GM20000 (cell line): ENCODE measurements at places on chromosomes 11 and 22.

DNA sequence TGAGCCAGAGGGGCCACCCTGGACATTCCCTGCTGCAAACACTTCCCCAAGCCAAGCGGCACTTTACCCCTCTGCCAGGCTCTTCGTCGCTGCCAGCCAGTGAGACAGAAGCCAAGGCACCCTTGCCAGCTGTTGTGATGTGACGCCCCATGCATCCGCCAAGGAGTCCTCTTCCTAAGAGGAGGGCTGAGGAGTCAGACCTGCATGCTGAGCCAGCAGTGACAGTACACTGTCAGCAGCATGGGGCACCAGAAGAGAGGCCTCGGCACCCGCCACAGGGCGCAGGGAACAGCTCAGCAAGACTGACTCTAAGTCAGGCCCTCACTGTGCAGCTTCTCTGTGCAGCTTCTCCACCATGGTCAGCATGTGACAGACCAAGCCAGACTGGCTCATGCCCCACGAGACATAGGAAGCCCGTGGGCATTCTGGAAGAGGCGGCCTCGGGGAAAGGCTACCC is 26.4 kb downstream of the VPS37C start:
- no peak for DNase-seq

- DNase-seq, result no peak
Observed at GRCh38 chr11:72358466-72359405, 75.6 kb downstream of the CLPB start.

DNA sequence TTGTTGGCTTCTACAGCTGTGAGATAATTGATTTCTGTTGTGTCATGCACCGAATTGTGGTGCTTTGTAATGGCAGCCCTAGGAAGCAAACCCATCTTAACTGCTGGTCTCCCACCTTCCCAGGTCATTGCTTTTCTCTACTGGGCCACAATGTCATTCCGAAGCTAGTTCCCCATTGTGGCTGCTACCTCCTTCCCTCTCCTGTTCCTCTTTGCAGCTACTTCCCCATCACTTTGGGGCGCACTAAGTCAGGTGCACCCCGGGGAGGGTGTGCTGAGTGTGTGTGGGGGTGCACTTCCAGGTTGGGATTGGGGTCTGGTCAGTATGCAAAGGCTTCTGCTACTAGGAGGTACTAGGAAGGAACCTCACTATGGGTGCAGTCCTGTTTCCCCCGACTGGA is 109.3 kb downstream of the ST3GAL4 start:
- DNase-seq, result no peak

- peak; percentile 22 for DNase-seq
Observed at GRCh38 chr11:25981998-25982397, 349.9 kb upstream of the ANO3 start.

DNA sequence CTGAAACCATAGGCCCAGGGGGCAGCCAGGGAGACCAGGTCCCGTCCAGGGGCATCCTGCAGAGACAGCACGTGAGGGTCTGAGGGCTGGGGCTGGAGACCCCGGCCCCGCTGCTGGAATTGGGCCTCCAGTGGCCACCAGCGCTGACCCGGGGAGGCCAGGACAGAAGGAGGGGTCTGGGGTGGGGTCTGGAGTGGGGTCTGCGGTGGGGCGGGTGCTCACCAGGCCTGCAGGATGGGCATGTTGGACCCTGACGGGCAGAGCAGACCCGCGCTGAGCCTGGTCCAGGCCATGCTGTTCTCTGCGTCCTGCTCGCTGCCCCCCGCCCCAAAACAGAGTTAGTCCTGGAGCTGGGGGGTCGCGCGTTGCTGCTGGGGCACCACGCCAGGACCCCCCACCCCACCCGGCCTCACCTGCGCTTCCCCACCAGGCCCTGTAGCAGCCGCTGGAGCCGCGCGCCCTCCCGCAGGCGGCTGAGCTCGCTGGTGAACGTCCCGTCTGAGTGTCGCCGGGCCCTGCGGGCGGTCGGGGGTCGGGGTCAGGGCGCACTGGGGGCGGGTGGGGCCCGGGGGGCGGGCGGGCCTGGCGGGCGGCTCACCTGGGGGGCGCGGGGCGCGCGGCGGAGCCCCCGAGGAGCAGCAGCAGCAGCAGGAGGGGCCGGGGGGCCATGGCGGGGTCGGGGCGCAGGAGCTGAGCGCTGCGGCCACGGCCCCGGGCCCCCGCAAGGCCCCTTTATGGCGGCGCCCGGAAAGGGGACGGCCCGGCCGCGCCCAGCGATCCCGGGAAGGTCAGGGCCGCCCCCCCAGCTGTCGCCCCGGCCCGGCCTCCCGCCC is at the start of gene SCT:
SCT (minus strand) TSS at position 707 of the 833 bp plus-strand sequence; CDS start at position 669, 38 bp downstream.
- no peak for DNase-seq

DNA sequence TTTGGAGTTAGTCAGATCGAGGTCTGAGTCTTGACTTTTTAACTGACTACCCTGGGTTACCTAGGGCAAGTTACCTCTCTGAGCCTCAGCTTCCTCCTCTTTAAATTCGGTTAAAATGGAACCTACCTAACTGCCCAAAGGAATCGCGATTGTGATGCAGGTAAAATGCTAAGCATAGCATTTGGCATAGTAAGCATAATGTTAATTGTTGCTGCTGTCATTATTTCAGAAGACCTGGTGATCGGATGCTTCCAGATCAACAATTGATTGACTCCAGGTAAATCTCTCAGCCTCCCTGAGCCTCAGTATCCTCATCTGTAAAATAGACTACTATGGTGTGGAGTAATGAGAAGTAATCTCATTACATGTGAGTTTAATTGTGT is 550 bp upstream of the SLC43A1 start:
- no peak for DNase-seq

DNA sequence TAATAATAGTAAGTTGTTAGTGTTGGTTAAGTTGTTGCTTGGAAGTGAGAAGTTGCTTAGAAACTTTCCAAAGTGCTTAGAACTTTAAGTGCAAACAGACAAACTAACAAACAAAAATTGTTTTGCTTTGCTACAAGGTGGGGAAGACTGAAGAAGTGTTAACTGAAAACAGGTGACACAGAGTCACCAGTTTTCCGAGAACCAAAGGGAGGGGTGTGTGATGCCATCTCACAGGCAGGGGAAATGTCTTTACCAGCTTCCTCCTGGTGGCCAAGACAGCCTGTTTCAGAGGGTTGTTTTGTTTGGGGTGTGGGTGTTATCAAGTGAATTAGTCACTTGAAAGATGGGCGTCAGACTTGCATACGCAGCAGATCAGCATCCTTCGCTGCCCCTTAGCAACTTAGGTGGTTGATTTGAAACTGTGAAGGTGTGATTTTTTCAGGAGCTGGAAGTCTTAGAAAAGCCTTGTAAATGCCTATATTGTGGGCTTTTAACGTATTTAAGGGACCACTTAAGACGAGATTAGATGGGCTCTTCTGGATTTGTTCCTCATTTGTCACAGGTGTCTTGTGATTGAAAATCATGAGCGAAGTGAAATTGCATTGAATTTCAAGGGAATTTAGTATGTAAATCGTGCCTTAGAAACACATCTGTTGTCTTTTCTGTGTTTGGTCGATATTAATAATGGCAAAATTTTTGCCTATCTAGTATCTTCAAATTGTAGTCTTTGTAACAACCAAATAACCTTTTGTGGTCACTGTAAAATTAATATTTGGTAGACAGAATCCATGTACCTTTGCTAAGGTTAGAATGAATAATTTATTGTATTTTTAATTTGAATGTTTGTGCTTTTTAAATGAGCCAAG is 2.7 kb downstream of the NEAT1 start:
- DNase-seq, result peak; percentile 32

DNA sequence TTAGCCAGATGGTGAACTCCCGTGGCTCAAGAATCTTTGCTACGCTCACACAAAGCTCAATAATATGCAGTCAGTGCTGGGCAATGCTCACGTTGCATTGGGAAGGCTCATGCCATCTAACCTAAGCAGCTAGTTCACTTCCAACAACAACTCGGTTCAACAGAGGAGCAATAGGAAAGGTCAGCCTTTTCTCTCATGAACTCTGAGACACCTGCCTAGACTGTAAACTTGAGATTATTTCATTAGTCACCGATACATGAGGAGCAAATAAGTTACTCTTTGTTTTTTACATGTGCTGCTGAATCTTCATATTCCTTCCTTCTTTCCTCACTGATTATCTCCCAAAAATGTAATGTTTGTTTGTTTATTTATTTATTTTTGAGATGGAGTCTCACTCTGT is 9.0 kb downstream of the SLC5A4 start:
- DNase-seq, result no peak

- no peak for DNase-seq
Observed at GRCh38 chr22:37151401-37151800, 1.7 kb upstream of the IL2RB start.

DNA sequence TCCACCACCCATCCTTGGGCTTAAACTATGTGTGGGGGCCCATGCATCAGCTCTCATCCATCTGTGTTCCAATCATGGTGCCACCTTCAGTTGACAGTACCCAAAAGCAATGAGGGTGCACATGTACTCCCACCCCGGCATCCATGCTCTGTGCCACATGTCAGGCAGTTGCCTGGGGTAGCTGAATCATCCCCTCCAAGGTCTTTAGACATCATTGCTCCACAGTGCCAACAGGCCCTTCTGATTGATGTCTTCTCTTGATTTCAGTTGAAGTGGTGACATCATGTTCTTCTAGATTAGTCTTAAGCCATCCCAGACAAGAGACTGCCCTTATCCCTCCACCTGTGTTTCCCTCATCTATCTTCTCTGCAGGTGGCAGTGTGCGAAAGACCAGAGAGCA is 42.5 kb downstream of the TMPRSS5 start:
- DNase-seq, result no peak

DNA sequence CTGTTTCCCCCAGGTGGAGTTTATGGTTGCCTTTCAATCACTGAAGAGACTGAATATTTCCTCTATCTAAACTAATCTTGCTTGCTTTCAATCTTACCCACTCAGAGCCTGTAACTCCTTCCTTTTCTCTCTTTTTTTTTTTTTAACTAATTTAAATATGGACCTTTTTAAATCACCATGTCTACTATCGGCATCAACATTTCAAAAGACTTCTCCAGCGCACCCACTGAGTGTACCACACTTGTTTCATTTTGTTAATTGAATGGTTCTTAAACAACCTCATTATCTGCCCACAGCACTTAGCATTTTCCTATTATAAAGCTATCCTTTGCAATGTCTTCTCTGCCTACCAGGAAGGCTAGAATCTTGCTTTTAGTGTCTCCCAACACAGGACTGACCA is 1212.5 kb downstream of the LRRC4C start:
- no peak for DNase-seq

GRCh38 chr22:45740236-45740635 is 68.6 kb downstream of the ATXN10 start:
- no peak for DNase-seq
